Hepatocyte (in vitro differentiated cells): ENCODE measurements at places on chromosomes 6 and 20. TPM values are rescaled to one million over a fixed set of nuclear protein-coding genes. Genes with fewer than 3 reads are reported as not detected.

Gene DEFB128
- total RNA-seq = not detected in 2 replicates

GRCh38 chr6:42690151-42690702 is 32.2 kb downstream of the PRPH2 start:
- H3K4me3 ChIP-seq = no peak overlapping the region
- no peak overlapping the region for H3K27ac ChIP-seq
- no peak for DNase-seq
- H3K4me1 ChIP-seq = no peaks in the 10 kb centered on the region
- H3K36me3 ChIP-seq = peaks cover 6% of the 10 kb centered on the region
- H3K27me3 ChIP-seq = no peaks in the 10 kb centered on the region

DNA sequence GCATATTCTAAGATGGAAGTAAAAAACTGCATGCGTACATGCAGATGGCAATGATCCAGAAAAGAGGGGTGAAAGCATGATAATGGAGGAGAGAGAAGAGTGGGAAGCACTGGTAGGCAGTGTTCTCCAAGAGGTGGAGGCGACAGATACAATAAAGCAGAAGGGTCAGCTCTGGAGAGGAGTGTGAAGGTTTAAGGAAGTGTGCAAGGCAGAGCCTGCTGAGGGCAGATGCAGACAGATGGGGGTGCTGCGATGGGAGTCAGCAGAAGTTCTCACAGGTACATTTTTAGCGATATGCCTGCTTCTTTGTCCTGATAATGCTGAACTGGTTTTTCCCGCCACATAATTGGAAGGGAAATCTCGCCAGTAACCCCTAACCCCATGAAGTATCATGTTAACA is 81.1 kb upstream of the C6orf118 start:
- no peak overlapping the region for H3K27ac ChIP-seq
- DNase-seq = no peak
- H3K4me3 ChIP-seq = no peak overlapping the region
- no peaks in the 10 kb centered on the region for H3K4me1 ChIP-seq
- no peaks in the 10 kb centered on the region for H3K36me3 ChIP-seq

Gene SRMS
- total RNA-seq = not detected in 2 replicates

DNA sequence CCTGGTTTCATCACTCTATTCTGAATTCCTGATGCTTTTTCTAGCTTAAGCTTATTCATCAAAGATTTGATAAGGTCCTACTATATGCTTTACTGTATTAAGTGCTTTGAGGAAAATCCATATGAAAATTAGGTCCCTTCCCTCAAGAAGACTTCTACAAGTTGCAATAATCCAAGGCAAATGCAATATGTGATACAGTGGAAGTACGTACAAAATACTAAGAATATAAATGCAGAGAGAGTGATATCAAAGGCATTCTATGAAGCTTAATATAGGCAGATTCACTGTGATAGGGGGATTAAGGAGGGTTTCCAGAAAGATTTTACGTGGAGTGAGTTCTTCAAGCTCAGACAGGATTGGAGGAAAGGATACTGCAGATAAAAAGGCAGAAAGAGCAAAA is 142.1 kb downstream of the C6orf118 start:
- no peaks in the 10 kb centered on the region for H3K4me1 ChIP-seq
- no peak overlapping the region for H3K4me3 ChIP-seq
- no peak overlapping the region for H3K27ac ChIP-seq
- H3K27me3 ChIP-seq = no peaks in the 10 kb centered on the region

Gene SUMO4
- total RNA-seq = 2.2 and 2.6 TPM in 2 replicates

Gene IRAK1BP1
- 4.3 and 4.7 TPM in 2 replicates for total RNA-seq
